Stimulated activated CD4-positive, alpha-beta T cell treated with anti-CD3 and anti-CD28 coated beads, Interleukin-15, amount 100 ng/mL, for 48 hours (primary cell): ENCODE measurements at places on chromosomes 2 and 18.

- DNase-seq: no peak
Observed at GRCh38 chr2:231604101-231604684, 11.5 kb downstream of the TEX44 start.

DNA sequence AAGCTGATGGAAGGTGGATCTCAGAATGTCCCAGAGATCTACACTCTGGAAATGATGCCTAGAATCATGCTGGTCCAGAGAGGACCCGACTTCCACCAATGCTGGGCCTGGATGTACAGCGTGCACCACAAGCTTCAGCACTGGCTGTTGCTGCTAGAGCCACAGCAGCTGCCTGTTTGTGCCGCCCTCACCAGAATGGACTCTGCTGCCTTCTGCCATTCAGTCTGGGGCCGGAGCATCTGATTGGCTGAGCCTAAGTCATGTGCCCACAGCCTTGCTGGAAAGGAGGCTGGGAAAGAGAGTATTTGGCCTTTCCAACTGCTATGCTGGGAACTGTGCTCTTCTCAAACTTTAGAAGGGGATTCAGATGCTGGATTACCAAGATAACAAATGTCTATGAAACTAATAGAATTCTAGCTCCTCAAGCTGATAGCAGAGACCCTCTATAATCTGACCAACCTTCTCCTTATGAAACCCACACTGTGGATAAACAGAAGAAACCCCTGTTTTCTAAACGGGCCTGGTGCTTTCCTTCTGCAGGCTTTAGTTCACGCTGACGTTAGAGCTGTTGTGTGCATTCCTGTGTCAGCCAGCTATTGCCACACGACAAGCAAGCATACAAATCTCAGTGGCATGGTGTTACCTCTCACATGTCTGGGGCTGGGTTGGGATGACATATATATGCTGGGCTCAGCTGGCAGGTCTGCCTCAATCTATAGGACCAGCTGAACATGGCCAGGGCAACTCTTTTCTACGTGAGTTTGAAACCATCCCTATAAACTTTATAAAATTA is 4.1 kb upstream of the LOXHD1 start:
- no peak for DNase-seq

GRCh38 chr2:107553046-107553445 is 273.6 kb upstream of the RGPD4 start:
- no peak for DNase-seq

- no peak for DNase-seq
Observed at GRCh38 chr2:201854841-201855240, 48.5 kb downstream of the CDK15 start.
